ENCODE measurements at places on chromosomes 12 and 14. TPM values are rescaled to one million over a fixed set of nuclear protein-coding genes. Genes with fewer than 3 reads are reported as not detected.

SIRT4 gene
- total RNA-seq: 3.2 TPM

RECQL gene
- 34.5 TPM for total RNA-seq

SYNE3 gene
- total RNA-seq: 1.5 TPM

DNA sequence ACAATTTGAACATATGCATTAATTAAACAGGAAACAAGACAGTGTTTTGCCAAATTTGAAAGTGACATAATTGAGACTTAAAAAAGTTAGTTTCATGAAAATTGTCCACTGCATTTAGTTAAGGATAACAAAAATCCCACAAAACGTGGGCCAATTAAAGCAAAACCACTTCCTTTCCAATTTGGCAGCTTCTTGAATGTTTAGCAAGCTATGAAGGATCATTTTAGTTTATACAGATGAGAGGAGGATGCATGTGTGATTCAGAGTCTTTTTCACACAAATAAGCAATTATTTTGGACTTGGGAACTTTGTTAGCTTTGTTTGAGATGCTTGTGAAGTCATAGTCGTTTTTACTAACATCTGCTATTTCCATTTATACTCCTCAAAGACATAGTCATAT lies 109.6 kb downstream of the ATXN7L3B start:
- DNase-seq: no peak

- DNase-seq: no peak
Measured at GRCh38 chr12:66763467-66763866, 84.6 kb upstream of the GRIP1 start.

DNA sequence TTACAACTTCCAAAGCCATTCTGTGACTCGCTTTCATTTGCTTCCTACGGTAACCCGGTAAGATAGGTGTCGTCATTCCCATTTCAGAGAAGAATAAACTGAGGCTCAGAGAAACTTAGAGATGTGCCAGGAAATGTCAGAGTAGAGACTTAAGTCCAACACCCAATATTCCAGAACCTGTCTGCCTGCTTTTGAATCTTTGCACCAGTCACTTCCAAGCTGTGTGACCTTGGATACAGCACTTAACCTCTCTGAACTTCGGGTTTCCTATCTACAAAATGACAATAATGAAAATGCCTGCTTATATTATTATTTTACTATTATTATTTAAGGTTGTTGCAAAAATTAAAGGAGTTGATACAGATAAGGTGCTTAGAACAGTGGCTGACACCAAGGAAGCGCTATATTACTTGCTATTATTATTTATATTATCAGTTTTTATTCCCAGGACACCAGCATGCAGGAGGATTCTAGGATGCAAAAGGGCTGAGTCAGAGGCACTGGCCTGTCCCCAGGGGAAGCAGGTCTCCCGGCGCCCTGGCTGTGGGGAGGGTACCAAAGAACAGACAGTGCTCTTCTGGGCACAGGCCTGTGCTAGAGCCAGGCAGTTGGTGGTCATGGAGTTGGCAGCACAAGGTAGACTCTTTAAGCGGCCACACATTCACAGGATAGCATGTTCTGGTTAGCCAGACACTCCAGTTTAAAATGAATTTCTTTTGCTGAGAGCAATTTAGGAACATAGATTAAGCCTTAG lies 5.4 kb downstream of the HSPB8 start:
- DNase-seq: no peak
